ENCODE measurements at places on chromosomes 12 and 14.

DNA sequence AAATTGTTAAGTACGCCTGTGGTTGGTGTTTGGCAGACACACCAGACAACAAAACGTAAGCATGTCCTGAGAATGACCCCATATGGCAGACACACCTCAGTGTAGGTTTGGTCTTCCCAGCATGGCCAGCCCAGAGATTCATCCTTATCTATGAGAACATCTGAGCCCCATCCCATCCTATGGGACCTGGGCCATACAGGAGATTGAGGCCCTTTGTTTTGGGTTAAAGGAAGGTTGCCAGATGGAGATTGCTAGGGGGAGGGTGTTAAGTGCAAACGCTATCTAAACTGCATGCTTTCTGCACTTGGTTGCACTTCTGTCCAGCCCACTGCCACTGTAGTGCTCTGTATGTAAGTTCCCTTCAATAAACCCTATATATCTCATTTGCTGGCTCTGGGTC is 4.1 kb upstream of the PCNX4 start:
- DNase-seq: no peak

GRCh38 chr14:55684956-55685584 is 105.1 kb downstream of the KTN1 start:
- no peak for DNase-seq

GRCh38 chr12:68480526-68480925 is 130.2 kb upstream of the RAP1B start:
- no peak for DNase-seq

DNA sequence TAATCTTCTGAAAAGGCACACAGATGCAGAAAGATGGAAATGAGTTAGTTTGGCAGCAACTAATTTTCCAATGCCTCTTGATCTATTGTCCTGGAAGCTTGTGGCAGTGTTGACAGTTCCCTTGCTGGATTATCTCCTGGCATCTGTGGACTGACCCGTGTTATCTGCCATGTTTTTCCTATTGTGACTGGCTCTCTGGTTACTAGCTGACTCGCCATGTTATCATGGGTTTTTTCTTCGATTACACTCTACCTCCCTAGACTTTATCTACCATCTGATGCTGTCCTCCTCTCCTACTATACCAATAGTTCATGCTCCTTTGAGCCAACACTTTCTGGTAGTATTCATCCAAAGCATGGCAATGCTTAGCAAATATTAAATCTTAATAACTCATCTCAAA is 63.3 kb upstream of the FLRT2 start:
- no peak for DNase-seq

DNA sequence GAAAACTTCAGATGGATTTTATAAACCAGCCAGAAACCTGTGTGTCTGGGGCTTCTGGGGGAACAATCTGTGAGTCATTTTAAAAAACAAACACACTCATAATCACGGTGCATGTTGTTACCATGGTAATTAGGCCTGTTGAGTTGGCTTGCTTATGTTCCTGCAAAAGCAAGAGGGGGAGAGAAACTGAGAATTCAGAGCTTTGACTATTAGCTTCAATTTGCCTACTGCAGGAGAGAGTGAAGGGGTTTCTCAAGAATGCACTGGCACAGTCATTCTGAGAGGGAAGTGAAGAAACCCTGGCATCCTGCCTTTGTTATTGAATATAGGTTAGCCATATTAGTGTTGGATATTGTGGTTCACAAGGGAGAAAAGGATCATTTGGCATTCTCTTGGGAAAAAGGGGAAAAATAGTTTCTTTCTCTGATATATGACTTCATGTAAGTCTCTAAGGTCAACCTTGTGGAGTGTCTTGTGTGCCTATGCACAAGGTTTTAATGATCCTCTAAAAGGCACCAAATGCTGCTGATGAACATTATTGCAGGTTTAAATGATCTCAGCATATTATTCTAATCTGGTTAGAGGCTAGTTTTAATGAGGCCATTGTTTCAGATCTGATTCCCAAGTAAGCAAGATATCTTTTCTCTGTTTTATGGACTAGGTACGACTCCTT is 12.9 kb downstream of the GNG2 start:
- no peak for DNase-seq

DNA sequence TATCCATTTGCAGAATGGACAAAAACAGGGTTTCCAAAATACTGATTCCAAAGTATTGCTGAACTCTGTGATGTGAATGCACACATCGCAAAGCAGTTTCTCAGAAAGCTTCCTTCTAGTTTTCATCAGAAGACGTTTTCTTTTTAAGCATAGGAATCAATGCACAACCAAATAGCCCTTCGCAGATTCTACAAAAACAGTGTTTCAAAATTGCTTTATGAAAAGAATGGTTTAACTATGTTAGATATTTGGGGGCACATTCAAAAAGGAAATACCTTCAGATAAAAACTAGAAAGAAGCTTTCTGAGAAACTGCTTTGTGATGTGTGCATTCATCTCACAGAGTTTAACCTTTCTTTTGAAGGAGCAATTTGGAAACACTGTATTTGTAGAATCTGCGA is 569.7 kb downstream of the ALG10 start:
- no peak for DNase-seq

DNA sequence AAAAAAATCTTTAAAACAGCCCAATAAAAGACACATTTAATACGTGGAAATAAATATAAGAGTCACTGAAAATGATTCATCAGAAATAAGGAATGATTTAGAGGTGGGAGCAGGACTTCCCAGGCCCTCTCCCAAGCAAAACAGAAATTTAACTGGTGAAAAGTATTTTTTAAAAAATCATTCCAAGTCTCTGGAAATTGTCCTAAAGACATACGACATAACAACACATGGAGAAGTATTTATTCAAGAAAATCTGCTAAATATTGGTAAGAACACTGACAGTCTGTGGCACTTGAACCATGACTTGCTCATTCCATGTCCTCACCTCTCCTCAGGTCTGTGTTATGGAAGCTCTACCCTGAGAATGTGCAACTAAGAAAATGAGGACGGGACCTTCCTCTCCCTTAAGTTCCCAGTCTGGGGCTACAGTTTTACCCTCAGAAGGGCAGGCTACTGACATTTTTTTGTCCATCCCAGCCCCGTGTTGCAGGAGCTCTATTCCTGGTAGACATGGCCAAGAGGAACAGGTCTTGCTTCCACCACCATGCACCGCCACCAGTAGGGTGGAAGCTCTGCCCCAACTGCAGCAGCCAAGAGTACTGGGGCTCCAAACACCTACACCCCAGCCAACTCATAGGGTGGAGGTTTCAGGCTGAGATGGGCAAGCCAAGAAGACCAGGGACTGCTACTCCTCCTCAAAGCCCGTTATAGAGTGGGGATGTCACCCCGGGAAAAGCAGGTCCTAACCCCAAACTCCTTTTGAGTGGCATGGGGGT is 193.0 kb downstream of the CRADD start:
- DNase-seq: no peak

DNA sequence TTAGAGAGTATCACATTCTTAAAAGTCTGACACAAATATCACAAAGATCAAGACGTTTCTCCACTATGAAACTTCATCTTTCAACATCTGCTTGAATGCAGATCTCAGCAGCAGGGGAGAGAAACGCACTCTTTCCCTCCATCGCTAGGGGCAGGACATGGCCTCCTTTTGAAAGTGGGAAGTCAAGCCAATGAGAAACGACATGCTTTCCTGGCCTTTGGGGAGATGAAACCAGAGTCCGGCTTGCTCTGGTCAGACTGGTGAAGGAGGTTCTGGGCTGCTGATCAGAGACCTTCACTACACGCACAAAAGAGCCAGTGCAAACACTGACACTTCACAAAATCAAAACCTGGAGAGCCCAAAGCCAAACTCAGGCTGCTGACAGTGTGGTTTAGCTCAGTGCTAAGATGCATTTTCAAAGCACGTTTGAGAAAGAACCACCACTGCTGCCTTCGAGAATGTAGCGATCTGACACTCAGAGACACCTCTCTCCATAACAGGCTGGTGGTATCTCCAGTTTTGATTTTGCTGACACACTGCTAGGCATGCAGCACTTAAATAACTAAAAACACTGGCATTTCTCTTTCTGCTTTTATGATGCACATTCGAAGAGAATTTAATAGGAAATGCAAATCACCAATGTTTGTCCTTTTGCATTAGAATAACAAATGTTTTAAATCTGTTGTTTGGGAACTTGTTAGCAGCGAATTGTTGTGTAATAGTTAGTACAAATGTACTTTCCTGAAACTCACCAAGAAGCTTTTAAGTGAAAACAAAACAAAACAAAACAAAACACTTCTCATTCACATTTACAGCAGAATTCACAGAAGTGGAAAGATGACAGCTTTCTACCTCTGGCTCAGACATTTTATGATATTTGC is 93.9 kb upstream of the OVCH1 start:
- no peak for DNase-seq

DNA sequence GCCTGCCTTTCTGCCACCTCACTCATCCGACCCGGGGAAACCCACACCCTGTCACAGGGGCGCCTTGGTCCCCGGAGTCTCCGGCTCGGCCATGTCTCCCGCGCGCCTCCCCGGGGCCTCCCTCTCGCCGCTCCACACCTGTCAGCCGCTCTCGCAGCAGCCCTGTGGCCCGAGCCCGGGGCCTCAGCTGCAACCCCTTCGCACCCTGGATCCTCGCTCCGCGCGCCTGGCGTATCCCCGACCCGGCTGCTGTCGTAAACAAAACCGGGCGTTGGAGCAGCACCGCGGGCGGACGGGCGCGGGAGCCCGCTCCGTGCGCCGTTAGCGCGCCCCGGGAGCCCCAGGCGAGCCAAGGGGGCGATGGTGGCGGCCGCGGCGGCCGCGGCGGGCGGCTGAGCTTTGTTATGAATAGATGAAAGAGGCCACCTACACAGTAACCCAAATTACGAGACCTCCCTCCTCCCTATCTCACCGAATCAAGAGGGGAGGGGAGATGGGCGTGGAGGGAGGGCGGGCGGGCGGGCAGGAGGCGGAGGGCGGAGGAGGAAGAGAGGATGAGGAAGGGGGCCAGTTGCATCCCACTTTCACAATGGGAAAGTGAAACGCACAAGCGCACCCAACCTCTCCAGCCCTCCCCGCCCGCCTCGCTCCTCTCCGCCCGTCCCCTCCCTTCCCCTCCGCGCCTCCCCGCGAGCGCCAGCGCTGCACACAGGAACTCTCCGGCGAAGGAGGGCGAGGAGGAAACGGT is at the start of gene PLXNC1:
Gene PLXNC1, plus strand, starts transcription at position 587 of the 748 bp plus-strand sequence. CDS start 395 bp downstream, outside the sequence.
- peak; percentile 62 for DNase-seq

DNA sequence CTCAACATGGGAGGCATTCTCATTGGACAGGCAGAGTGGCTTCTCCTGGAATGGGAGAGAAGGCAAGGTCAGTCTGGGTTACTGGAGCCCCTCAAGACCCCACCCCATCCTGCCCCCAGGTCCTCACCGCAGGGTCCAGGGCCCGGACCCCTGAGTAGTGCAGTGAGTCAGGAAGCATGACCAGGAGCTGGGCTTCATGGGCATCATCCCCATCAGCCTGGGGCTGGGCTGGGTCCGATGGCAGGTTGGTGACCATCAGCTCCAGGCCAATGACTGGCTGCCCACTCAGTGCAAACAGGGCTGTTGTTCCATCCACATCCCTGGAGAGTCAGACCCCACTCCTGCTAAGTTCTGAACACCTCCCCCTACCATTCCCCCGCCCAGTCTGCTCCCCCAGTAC is 13.1 kb downstream of the ITGA7 start:
- peak; percentile 21 for DNase-seq

GRCh38 chr12:23424685-23425084 is 524.8 kb downstream of the SOX5 start:
- DNase-seq: no peak

- DNase-seq: no peak
Measured at GRCh38 chr12:22667122-22667521, 42.2 kb downstream of the ETNK1 start.

DNA sequence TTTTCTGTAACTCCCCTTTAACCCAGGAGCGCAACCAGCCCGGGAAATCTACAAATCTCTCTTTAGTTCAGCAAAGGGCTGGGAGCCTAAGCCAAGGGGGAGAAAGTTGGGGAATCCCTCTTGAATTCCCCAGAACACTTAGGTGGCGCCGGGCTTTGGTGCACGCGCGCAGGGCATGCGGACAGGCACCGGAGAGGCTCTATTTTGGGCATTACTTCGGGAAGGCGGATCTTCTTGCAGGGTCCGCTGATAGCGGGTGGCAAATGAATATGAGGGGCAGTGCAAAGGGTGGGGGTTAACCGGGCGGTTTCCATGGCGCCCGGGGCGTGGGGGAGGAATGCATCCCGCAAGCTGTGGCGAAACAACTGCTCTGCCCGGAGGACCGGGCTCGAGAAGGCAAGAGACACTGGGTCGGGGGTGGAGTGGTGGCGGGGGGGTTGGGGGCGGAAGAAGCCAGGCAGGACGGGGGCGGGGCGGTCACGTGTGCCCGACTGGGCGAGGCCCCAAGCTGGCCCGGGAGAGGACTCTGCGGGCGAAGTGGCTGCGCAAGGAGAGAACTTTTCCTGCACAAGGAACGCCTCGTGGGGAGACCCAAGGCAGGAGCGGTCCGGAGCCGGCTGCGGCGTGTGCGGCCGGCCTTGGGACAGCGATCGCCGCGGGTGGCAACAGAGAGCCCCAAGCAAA is at the start of gene FLVCR2:
Gene FLVCR2, plus strand, starts transcription at position 519 of the 684 bp plus-strand sequence. CDS start 353 bp downstream, outside the sequence.
- DNase-seq: peak; percentile 73

DNA sequence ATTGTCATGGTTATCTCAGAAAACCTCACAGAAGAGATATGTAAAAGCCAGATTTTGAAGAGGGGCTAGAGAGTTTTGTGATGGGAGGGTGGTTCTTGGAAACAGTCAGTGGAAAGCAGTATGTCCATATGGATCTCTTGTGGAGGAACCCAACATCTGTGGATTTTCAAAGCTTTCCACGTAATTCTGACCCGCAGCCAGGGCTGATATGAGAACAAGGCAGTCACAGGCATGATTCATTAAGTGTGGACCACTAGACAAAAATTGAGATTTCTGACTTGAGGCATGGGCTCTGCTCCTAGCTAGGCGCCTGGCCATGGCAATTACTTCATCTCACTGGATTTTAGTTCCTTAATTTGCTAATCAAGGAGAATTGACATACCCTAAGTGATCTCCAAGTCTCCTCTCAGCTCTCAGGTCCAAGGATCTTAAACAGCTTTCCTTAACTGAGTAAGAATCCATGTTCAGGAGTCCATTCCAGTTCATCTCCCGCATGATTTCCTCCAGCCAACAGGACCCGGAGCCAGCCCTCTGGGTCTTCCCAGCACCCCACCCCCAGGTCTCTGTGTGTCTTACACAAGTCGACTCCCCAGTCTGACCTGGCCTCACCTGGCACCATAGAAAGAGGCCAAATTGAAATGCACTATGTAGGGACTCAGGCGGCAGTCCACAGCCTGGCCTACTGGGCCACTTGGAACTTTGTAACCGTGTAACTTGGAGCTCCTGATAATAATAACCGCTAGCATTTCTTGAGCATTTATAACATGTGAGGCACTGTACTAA is 176.3 kb upstream of the PARP11 start:
- no peak for DNase-seq

DNA sequence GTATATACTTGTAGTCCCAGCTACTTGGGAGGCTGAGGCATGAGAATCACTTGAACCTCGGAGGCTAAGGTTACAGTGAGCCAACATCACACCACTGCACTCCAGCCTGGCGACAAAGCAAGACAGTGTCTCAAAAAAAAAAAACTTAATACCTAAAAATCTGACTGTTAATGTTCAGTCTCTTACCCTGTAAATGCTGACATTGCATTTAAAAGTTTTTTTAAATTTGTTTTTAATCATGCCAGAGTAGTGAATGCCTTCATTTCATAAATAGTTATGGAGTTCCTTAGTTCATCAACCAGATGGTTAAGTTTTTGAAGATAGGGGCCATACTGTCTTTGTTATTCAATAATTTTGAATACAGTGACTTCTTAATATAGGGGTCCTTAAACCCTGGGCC is 21.2 kb downstream of the CAND1 start:
- DNase-seq: no peak

Measured in activated CD4-positive, CD25-positive, alpha-beta regulatory T cell treated with anti-CD3 and anti-CD28 coated beads, Interleukin-2, amount 50 U/mL, for 72 hours (primary cell).